ENCODE measurements at places on chromosomes 4 and X. TPM values are rescaled to one million over a fixed set of nuclear protein-coding genes. Genes with fewer than 3 reads are reported as not detected.

DNA sequence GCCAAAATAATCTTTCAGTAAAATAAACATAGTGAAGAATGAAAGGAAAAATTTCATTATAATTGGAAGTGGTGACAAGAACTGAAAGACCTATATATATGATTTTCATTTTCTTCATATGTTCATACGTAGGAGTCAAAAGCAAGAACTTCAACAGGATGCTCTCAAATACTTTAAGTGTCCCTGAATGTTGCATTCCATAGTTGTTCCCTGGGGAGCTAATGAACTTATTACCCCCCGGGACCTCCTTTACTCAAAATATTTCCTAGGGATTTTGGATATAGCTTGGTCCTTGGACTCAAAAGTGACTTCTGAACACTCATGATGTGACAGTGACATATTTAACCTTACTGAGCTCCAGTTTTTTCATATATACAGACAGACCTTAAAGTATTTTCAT, 44.9 kb upstream of the NDST4 start:
- DNase-seq, result no peak

DNA sequence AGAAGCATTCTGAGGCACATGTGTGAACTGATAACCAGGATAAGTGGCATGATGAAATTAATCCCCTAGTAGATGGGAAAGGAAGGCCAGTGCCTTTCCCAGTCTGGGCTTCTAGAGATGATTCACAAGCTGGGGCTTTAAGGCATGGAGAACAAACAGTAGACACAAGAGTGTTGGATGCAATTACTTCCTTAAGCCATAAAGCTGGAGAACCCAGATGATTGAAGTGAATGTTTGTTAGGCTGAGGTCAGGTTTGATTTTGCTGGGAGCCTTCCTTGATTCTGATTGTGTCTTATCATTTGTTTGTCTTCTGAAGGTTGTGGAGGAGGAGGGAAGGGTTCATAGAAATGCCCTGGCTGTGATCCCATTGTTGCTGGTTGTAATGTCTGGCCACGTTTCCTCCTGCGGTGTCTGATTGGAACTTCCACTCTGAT, 125.2 kb downstream of the NHS start:
- DNase-seq, result no peak

DNA sequence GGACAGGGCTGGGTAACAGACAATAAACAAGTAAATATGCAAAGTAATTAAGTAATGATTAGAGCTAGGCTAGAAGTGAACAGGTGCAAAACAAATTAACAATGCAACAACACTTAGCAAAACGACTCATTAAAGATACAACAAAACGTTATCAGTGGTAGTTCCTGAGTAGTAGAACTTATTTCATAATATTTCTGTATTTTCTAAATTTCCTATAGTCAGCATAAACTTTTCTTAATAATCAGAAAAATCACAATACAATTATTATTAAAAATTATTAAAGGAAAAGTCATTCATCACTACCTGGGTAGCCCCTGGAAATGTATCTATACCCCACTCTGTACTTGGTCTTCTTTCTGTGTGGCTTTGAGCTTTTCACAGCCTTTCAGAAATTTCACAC, 166.6 kb downstream of the GBA3 start:
- DNase-seq, result no peak

- DNase-seq, result no peak
Observed at GRCh38 chr4:120683897-120684540, 238.5 kb downstream of the PRDM5 start.

GRCh38 chrX:119622356-119623232, 16.4 kb upstream of the NKRF start:
- no peak for DNase-seq

- no peak for DNase-seq
Observed at GRCh38 chrX:105765691-105766090, 56.6 kb upstream of the NRK start.

DNA sequence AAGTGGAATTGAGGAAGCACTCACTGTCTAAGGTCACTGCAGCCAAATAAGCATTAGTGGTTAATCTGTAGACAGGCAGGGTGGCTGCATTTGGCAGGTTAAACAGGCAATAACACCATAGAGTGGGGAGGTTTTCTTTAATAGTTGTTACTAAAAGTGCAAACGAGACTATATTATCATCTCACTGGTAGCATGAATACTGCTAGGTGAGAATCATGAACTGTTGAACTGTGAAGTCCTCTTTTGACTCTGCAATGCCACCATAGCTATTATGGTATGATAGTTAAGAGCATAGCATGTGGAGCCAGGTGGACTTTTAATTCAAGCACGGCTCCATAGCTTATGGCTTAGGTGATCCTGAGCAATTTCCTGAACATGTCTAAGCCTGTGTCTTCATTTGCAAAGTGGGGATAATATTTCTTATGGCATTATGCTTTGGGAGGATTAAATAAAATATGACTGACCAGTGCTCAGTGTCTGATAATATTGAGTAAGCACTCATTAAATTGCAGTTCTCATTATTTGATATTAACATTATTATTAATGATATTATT, 235.6 kb upstream of the HHIP start:
- no peak for DNase-seq

The TLR3 gene
- total RNA-seq, result 26.8 TPM

All from lower lobe of right lung (tissue), 2 donors.